ENCODE measurements at places on chromosomes 5 and 9.

DNA sequence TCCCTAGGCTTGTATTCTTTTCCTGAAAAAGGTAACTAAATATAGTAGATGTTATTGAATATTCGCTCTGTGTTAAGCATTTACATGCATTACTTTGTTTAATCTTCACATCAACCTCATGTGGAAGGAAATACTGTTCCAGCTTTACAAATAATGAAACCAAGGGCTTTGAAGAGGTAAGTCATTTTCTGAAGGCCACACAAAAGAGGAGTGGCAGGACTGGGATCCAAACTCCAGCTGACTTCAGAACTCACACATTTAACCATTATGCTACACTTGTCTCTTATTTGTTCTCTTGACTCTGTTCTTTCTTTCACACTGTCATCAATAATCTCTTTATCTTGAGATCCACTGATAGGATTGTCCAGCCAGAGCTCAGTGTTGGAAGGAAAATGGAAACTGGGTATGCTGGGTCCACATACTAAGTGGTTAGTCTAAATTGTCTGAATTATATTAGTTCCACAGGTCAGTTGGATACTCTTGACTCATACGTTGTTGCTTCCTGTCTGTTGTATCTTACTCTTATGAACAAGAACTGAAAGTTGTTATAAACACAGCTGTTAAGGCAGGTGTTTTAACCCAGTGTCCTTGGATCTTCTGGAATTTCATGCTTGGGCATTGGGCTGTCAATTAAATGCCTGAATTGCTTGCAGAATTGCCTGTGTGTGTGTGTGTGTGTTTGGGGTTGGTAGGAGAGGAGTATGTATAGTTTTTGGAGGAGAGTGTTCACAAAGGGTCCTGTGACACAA lies 65.6 kb downstream of the TLE4 start:
- no peak for DNase-seq

DNA sequence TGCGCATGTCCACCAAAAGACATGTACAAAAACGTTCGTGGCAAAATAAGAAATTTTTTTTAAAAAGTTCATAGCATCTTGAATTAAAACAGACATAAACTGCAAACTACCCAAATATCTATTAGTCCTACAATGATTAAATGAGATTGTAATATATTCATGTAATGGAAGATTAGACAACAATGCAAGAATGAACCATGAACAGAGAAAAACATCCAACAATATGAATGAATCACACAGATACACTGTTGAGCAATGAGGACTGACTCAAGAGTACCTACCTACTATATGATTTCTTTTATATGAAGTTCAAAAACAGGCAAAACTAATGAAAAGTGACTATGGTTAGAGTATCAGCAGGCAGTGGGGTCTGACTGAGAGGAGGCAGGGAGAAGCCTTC lies 17.9 kb upstream of the CTNNAL1 start:
- DNase-seq, result no peak

GRCh38 chr5:88144219-88145001 lies 124.2 kb downstream of the TMEM161B start:
- no peak for DNase-seq

- DNase-seq, result no peak
Observed at GRCh38 chr5:142118155-142118686, 9.6 kb downstream of the NDFIP1 start.

DNA sequence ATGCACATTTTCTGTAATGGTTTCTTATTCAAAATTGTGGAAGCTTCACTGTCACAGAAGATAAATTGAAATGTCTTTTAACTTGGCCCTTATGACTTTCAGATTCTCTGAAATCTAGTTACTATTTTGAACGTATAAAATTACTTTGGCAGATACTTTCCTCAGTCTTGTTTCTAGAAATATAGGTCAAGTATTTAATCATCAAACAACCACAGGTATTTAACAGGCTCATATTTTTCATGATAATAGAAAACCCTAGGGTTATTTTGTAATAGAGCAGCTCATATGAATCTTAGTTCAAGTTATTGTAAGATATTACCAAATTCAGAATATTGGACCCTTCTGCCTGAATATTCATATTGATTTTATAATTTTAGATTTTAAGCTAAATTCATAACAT lies 236.0 kb upstream of the CDH18 start:
- no peak for DNase-seq

- DNase-seq, result no peak
Observed at GRCh38 chr5:5351288-5351979, 71.0 kb upstream of the ICE1 start.

All from stimulated activated CD8-positive, alpha-beta memory T cell treated with anti-CD3 and anti-CD28 coated beads, Interleukin-7, amount 100 ng/mL, for 24 hours (primary cell).